ENCODE measurements at places on chromosomes 3 and 15.

DNA sequence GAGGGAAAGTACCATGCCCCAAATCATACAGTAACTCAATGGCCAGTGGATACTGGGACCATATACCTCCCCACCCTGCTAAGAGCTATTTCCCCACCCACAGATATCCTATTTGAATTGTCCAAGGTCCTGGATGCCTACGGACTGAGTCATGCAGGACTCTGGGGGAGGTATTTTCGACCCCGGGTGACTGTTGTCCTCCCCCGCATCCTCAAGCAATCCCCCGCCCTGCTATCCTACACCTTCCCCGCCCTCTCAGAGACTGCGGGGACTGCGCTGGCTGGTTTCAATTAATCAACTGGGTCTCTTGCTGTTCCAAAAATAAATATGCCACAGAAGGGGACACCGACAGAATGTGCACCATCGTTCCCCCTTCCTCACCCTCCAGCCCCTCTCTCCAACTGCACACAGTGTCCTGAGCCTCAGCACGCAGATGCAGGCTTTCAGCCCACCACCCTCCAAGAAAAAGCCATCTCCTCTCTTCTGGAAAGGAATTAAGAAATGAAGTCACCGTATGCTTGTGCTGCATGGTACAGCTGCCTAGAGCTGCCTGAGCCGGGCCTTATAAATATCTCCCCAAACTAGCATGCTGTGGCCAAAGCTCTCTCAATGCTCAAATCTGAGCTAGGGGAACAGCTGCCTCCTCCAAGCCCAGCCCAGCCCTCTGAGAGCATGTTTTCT is 8.1 kb downstream of the CAV3 start:
- no peak for DNase-seq

- no peak for DNase-seq
Observed at GRCh38 chr15:40313531-40314398, 6.0 kb upstream of the PLCB2 start.

DNA sequence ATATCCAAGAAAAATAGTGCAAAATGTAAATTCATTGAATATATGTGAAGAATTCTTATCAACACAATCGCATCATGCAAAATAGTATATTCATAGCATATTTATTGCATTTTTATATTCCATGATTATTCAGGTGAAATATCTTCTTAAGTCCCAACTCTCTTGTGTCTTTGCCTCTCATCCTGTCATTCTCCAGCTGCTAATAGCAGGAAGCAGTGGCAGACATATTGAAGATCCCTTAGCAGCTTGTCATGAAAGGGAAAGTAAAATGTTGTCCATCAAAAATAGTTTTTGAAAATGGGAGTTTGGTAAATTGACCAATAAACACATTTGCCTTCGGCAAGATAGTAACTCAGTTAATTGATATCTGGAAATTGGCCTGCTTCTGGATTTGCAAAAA is 265.3 kb upstream of the TGFBR2 start:
- no peak for DNase-seq

GRCh38 chr15:83436513-83437158 is 10.5 kb upstream of the SH3GL3 start:
- DNase-seq: no peak

GRCh38 chr3:133525435-133525834 is 48.1 kb upstream of the CDV3 start:
- no peak for DNase-seq

DNA sequence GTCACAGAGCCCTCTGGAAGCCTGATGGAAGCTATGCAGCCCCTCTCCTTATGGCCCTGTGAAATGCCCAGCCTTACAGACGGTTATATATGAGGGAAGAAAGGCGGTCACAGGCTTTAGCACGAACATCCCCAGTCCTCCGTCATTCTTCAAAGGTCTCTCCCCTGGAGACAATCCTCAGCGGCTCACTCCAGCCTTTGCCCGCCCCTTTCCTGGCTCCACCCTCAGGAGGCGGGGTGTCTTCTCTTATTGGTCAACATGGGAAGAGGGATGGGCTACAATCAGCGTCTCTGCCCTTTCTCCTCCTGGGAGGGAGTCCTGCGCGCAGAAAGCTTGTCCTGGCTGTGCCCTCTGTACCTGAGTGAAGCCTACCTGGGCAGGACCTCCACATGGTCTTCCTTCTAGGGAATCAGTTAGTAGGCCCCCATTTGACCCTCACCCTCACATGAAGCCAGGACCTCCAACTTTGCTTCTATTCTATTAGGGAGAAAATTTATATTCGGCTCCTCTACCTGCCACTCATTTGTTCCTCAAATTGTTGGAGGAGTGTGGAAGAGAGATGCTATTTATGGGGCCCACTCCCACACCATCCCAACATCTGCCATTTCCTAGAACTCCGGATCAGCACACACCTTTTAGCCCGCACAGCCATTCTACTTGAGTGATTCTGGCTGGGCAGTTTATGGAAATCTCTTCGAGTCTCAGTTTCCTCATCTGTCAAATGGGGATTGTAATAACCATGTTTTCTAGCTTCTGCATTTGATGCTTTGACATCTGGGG is 112.9 kb upstream of the SLC6A11 start:
- no peak for DNase-seq

- DNase-seq: peak; percentile 39
Observed at GRCh38 chr3:56725175-56725574, 42.1 kb upstream of the TASOR start.

DNA sequence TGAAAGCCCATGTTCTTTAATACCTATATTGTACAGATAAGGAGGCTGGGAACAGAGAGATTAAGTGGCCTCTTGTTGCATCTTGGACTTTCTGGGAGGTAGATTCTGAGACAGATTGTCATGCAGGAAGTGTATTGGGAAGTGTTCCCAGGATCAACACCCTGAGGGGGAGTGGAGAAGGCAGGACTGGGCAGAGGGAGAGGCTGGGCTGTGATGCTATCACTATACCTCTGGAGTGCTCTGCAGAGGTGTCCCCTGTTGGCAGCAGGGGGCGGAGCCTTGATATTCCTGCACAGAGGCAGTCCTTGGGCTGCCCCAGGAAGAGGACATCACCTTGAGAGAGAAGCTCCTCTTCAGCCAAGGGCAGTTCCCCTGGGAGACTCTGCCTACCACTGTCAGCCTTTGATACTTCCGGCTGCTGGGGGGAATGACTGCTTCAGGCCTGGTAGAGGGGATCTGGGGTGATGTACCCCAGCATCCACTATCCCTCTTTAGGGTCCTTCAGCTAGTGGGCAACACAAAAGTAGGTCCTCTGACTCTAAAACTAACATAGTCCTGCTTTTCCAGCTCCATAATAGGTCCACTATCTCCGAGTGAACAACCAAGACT is 97.4 kb upstream of the RNU6-1 start:
- no peak for DNase-seq

DNA sequence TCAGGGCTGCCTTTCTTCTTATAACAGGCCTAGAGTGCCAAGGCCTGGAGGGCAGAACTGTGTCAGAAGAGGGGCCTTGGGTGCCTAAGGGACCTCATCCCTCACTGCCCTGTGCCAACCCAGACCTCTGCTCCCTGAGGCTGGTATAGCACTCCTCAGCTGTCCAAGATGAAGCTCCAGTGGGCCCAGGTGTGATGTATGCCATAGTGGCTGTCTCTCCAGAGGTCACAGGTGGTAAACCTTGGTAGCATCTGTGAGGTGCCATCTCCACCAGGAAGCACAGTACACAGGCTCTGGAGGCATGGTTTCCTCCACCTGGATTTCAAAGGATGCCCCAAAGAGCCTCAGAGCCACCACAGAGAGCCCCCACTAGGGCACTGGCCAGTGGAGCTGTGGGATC is 12.3 kb upstream of the KLHL40 start:
- no peak for DNase-seq

GRCh38 chr3:197353001-197353866 is 54.8 kb upstream of the DLG1 start:
- DNase-seq: no peak

GRCh38 chr15:100255644-100256043 is 86.1 kb downstream of the ADAMTS17 start:
- no peak for DNase-seq

DNA sequence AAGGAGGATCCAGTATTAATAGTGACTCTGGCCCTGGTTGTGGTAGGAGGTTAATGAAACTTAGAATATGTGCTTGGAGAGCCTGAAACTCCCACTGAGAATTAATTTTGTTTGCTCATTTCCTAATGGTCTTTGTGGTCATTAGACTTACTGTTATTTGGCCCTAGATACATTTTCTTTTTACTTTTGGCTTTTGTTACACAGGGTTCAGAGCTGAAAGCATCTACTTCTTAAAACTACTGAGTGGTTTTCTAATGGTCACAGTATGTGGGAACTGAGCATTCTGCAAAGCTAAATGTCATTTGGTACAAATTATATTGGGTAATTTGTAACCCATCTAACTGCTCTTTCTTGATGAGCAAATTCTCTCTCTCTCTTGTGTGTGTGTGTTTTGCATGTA is 433.4 kb upstream of the IL12A start:
- no peak for DNase-seq

DNA sequence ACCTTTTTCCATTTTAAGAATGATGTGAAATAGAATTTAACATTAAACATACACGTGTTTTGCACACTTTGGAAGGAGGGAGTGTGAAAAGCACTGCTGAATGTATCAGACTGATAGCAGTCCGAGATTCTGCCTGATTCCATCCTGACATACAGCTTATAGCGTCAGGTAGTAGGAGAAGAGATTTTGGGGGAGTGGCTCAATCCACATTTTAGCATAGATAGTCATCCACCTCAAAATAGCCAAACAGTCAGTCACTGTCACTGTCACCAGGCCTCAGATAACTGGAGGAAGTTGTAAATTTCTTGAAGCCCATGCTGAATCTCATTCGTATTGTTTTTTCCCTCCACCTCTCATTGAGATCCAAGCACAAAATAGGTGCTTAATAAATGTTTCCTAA is 35.4 kb upstream of the ARHGEF26 start:
- no peak for DNase-seq

- no peak for DNase-seq
Observed at GRCh38 chr3:16944356-16944755, 59.6 kb downstream of the PLCL2 start.

GRCh38 chr3:158350971-158351370 is 220.0 kb upstream of the MLF1 start:
- no peak for DNase-seq

DNA sequence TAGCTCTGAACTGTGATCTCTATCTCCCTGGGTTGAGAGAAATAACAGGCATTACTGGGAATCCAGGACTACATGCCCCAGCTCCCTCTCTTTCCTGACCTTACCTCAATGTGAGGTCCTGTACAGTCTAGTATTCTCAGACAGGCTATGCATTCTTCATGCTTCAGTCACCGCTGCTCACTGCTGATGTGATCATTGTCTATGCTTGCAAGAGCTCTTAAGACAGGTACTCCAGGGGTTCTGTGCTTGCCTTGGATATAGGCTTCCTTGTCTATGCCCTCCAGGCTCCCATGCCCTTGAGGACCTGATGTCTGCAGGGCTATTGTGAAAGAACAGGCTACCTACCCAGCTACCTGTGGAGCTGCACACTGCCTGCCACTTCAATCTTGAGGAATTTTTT is 183.6 kb downstream of the MBNL1 start:
- DNase-seq: no peak

DNA sequence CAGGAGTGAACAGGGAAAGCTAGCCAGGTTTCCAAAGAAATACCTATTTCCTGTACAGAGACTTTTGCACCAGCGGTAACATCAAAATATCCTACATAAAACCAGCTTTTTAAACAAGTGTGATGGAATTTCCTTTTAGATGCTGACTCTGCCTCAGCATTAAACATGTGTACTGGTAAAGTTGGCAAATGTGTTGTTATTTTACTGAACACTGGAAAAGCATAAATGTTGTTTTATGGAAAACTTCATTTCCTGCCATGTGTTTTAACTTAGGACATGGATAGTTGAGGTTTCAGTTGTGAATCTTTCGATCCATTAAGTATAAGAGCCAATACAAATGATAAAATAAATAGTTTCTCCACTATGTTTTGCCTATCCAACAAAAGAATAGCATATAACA is 15.7 kb downstream of the OXNAD1 start:
- no peak for DNase-seq

- DNase-seq: no peak
Observed at GRCh38 chr15:34900748-34901147, 68.8 kb downstream of the AQR start.

Measured in stimulated activated CD8-positive, alpha-beta memory T cell treated with anti-CD3 and anti-CD28 coated beads, Interleukin-15, amount 100 ng/mL, for 1 hour (primary cell).